Lung (tissue), 17 donors: ENCODE measurements at places on chromosomes 5 and 9.
A peak's percentile ranks its signal among the peaks of the same experiment; 100 is the strongest.

GRCh38 chr5:1294835-1295649, at the start of gene TERT:
TSS of gene TERT (minus strand) at chr5:1295068. CDS start at chr5:1294989, 79 bp downstream.
- peak; percentile 18 for DNase-seq

DNA sequence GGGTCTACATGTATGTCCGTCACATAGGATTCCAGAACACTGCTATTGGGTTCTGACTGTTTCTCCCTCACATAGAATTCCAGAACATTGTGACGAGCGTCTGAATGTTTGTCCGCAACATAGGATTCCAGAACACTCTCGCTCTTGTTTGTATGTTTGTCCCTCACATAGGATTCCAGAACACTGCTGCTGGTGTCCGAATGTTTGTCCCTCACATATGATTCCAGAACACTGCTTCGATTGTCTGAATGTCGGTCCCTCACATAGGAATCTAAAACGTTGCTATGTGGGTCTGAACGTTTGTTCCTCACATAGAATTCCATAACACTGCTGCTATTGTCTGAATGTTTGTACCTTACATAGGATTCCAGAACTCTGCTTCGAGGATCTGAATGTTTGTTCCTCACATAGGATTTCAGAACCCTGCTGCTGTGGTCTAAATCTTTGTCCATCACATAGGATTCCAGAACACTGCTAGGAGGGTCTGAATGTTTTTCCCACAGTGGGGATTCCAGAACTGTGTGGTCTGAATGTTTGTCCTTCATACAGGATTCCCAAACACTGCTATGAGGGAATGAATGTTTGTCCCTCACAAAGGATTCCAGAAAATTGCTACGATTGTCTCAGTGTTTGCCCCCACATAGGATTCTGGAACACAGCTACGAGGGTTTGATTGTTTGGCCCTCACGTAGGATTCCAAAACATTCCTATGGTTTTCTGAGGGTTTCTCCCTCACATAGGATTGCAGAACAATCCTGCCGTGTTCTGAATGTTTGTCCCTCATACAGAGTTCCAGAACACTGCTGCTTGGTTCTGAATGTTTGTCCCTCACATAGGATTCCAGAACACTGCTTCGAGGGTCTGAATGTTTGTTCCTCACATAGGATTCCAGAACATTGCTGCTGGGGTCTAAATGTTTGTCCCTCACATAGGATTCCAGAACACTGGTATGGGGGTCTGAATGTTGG, 220.5 kb downstream of the FOXD4L6 start:
- DNase-seq = no peak

DNA sequence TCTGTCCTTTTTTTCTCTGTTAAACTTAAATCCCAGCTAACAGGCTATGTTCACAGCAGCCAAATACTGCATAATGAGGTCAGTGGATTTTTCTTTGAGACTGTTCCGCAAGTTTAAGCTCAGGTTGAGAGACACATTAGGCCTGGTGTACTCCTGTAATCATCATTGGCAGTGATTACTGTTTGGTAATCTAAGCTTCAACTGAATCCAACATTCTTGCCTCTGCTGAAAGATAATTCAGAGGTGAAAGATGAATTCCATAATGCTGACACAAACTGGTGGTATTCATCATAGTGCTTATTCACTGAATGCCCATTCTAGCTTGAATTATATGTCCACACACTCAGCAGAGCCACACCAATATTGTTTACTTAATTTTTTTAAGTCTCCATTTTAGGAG, 108.5 kb downstream of the NFIB start:
- DNase-seq = no peak

- DNase-seq = no peak
These were observed 9.6 kb downstream of the LRRC8A start for GRCh38 chr9:128891321-128892220.

DNA sequence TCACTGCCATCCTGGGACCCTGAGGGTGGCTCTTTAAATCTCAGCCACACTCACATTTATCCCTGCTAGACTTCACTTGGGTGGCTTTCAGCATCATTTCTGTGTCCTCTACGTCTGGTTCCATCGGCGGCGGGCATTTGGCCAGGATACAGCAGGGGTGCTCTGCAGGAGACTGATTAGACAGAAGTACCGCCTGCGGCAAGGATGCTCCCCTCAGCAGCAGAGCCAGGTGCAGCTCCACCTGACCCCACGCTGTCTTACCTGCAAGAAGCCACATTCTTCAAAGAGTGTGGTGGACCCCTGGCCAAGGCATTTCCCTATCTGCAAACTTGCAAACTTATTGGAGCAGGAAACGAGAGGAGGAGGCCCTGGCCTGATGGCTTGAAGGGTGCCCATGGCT, 309.8 kb upstream of the IRX4 start:
- no peak for DNase-seq

DNA sequence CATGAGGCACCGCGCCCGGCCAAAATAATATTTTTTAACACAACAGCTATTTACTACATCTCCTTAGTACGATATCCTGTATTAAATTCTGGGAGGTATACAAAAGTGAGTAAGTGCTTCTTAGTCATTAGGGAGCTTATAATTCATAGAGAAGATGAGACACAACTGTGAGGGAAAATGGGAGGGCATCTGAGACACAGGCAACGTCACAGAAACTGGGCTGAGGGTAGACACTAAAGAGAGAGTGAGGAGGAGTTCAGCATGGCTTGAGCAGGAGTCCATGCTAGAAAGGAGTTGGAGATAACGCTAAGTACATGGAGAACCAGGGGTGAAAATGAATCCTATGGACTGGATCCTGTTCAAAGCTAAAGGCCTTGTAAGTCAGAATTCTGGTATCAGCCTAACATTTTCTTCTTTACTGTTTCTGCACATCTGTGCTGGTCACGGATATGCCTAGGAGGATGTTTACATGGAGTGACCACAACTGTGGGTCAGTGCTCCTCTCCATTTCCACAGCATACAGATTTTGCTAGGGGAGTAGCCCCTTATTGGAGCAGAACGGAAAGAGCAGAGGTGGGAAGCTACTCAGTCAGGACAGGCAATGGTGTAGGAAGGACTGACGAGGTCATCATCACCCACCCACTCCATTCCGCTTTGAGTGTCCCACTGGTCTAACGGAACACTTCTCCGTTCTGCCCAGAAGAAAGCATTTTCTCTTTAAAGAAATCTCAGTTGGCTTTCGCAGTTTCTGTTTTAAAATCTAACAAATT, 310.4 kb upstream of the EFNA5 start:
- DNase-seq = no peak
